CD8-positive, alpha-beta memory T cell (primary cell): ENCODE measurements at places on chromosomes 1 and 21. TPM values are rescaled to one million over a fixed set of nuclear protein-coding genes. Genes with fewer than 3 reads are reported as not detected.

GRCh38 chr1:37570528-37571334 lies 14.0 kb downstream of the DNALI1 start:
- H3K4me3 ChIP-seq: no peak overlapping the region
- H3K27ac ChIP-seq: no peak overlapping the region
- no peaks in the 10 kb centered on the region for H3K27me3 ChIP-seq
- DNase-seq: no peak
- H3K4me1 ChIP-seq: no peaks in the 10 kb centered on the region
- peaks cover 76% of the 10 kb centered on the region for H3K36me3 ChIP-seq

DNA sequence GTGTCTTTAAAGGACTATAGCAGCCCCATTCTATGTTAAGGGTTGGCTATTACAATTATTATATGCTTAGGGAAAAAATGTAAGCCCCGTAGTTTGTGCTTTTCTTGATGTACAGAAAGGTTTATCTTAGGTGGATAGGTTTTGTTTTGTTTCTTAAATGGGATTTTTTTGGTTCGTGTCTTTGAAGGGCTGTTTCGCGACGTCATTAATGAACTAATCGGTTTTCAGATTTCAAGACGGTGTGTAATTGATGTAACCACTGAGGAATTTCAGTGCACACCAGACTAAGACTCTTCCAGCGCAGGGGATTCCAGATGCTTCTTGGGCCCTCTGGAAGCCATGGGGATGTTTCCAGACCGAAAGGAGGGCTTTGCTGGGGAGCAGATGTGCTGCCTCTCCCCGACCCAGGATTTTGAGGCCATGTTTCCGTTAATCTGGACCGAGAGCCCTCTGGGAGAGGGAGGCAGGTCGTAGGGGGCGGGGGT lies 4.8 kb upstream of the SIM2 start:
- no peak for DNase-seq
- H3K27ac ChIP-seq: no peak overlapping the region
- no peaks in the 10 kb centered on the region for H3K4me1 ChIP-seq
- no peak overlapping the region for H3K4me3 ChIP-seq

- no peak for DNase-seq
- peaks cover 17% of the 10 kb centered on the region for H3K4me1 ChIP-seq
- H3K27ac ChIP-seq: no peak overlapping the region
- peaks cover 4% of the 10 kb centered on the region for H3K27me3 ChIP-seq
- peak overlapping the region; percentile 26 for H3K4me3 ChIP-seq
- H3K36me3 ChIP-seq: no peaks in the 10 kb centered on the region
Measured at GRCh38 chr1:212698467-212699103, 1.1 kb downstream of the BATF3 start.

The KRTAP13-2 gene
- not detected for total RNA-seq

The CFHR3 gene
- not detected for total RNA-seq
